GM23338 (cell line): ENCODE measurements at places on chromosomes 4 and X. TPM values are rescaled to one million over a fixed set of nuclear protein-coding genes. Genes with fewer than 3 reads are reported as not detected.

DNA sequence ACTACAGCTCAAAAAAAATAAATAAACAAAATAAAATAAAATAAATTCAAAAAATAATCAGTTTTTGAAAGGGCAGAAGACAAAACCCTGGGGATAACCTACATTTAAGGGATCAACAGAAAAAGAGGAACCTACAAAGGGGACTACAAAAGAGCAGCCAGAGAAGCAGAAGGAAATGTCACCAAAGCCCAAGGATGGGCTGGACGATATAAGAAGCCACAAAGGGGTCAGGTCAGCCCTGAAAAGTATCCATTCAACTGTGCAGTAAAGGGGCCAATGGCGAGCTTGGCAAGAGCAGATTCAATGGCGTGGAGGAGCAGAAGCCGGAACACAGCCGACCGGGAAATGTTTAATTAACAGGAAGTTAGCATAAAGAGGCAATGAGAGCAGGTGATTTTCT, 16.9 kb downstream of the ACOT9 start:
- no peak overlapping the region for H3K4me3 ChIP-seq
- H3K27ac ChIP-seq = no peak overlapping the region
- H3K27me3 ChIP-seq = no peaks in the 10 kb centered on the region
- peaks cover 7% of the 10 kb centered on the region; the same call in 1 of the 2 replicates for H3K36me3 ChIP-seq
- no peaks in the 10 kb centered on the region for H3K4me1 ChIP-seq

DNA sequence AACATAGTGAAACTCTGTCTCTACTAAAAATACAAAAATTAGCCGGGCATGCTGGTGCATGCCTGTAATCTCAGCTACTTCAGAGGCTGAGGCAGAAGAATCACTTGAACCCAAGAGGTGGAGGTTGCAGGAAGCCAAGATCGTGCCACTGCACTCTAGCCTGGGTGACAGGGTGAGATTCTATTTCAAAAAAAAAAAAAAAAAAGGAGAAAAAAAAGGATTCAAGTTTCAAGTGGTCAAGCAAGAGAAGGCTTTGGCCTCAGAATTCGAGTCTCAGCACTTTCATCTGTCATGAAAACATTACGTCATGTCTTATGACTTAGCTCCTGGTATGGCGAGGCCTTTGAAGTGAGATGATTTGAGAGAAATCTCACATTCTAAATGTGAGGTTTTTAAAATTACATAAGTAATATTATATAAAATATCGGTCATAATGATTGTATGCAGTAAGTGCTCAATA, 21.2 kb upstream of the DHRSX start:
- no peak for DNase-seq
- H3K27ac ChIP-seq = no peak overlapping the region
- peaks cover 4% of the 10 kb centered on the region for H3K4me1 ChIP-seq
- H3K27me3 ChIP-seq = no peaks in the 10 kb centered on the region
- H3K4me3 ChIP-seq = no peak overlapping the region

- H3K27me3 ChIP-seq = no peaks in the 10 kb centered on the region
- no peaks in the 10 kb centered on the region for H3K36me3 ChIP-seq
- H3K4me1 ChIP-seq = no peaks in the 10 kb centered on the region
Observed at GRCh38 chr4:165192500-165192898, 14.9 kb upstream of the KLHL2 start.

- H3K4me3 ChIP-seq = no peak overlapping the region
- no peak overlapping the region for H3K27ac ChIP-seq
- no peak for DNase-seq
- H3K36me3 ChIP-seq = no peaks in the 10 kb centered on the region
- no peaks in the 10 kb centered on the region for H3K27me3 ChIP-seq
Observed at GRCh38 chrX:826448-826847, 195.9 kb downstream of the SHOX start.

- H3K36me3 ChIP-seq = no peaks in the 10 kb centered on the region
- no peak for DNase-seq
- no peak overlapping the region for H3K27ac ChIP-seq
- H3K4me3 ChIP-seq = no peak overlapping the region
- no peaks in the 10 kb centered on the region for H3K27me3 ChIP-seq
- peaks cover 21% of the 10 kb centered on the region for H3K4me1 ChIP-seq
Observed at GRCh38 chr4:40960941-40961340, 211.2 kb downstream of the NSUN7 start.

DNA sequence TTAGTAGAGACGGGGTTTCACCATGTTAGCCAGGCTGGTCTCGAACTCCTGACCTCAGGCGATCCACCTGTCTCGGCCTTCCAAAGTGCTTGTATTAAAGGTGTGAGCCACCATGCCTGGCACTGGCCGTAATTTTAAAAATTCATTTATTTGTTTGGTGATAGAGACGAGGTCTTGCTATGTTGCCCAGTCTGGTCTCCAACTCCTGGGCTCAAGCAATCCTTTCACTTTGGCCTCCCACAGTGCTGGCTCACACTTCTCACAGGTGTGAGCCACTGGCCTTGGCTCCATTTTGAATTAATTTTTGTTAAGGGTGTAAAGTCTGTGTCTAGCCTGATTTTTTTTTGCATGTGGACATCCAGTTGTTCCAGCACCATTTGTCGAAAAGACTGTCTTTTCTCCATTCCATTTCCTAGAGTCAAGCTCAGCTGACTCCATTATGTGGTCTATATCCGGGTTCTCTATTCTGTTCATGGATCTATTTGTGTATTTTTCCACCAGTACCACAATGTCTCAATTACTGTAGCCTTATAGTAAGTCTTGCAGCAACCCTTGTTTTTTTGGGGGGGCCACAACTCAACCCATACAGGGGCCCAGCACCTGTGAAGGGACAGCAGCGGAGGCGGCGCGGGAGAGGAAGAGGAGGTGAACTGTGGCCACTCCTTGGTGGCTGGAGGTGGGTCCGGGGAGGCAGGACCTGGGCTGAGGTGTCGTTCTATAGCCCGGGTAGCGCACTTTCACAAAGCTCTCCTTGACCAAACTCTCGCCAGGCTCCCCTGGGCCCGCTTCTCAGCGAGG, 1.5 kb upstream of the NSD2 start:
- H3K27ac ChIP-seq = 0 out of 2 replicates have a peak overlapping the region, but pooled peaks have one; percentile 50
- peak overlapping the region; percentile 57 for H3K4me3 ChIP-seq
- no peak for DNase-seq
- H3K36me3 ChIP-seq = no peaks in the 10 kb centered on the region

DNA sequence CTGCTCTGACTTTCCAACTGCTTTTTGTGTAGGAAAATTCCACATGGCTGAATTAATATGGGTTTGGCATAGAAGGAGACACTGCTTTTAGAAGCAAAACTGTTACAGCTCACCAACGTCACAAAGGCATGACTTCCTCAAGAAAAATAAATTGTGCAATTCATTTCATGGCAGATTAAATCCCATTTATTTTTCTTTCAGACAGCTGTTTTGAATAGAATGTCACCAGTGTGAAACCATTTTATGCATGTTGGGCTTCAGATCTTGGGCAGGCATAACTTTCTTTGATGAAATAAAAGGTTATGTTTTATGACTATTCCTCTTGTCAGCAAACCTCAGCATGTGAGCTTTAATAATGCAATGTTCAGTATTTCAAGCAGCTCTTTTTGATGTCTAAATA, 542.8 kb downstream of the GALNTL6 start:
- H3K27ac ChIP-seq = no peak overlapping the region
- H3K4me3 ChIP-seq = no peak overlapping the region
- H3K36me3 ChIP-seq = no peaks in the 10 kb centered on the region

GRCh38 chr4:119315036-119315435, 6.9 kb downstream of the FABP2 start:
- H3K36me3 ChIP-seq = no peaks in the 10 kb centered on the region
- H3K27me3 ChIP-seq = no peaks in the 10 kb centered on the region
- no peak overlapping the region for H3K27ac ChIP-seq
- H3K4me1 ChIP-seq = 0 out of 2 replicates have a peak, but pooled peaks cover 5% of the 10 kb centered on the region
- no peak for DNase-seq
- H3K4me3 ChIP-seq = no peak overlapping the region

- no peaks in the 10 kb centered on the region for H3K36me3 ChIP-seq
- DNase-seq = no peak
- H3K4me3 ChIP-seq = no peak overlapping the region
- no peak overlapping the region for H3K27ac ChIP-seq
- no peaks in the 10 kb centered on the region for H3K4me1 ChIP-seq
- no peaks in the 10 kb centered on the region for H3K27me3 ChIP-seq
Observed at GRCh38 chrX:8848441-8848840, 47.3 kb upstream of the FAM9A start.

- DNase-seq = peak; percentile 50
- no peak overlapping the region for H3K4me3 ChIP-seq
- H3K4me1 ChIP-seq = no peaks in the 10 kb centered on the region
- H3K27ac ChIP-seq = no peak overlapping the region
Observed at GRCh38 chrX:108020631-108021030, 24.2 kb upstream of the VSIG1 start.

GRCh38 chrX:153564047-153564606, 34.8 kb downstream of the CCNQ start:
- no peaks in the 10 kb centered on the region for H3K36me3 ChIP-seq
- DNase-seq = no peak
- no peaks in the 10 kb centered on the region for H3K4me1 ChIP-seq
- H3K4me3 ChIP-seq = no peak overlapping the region

DNA sequence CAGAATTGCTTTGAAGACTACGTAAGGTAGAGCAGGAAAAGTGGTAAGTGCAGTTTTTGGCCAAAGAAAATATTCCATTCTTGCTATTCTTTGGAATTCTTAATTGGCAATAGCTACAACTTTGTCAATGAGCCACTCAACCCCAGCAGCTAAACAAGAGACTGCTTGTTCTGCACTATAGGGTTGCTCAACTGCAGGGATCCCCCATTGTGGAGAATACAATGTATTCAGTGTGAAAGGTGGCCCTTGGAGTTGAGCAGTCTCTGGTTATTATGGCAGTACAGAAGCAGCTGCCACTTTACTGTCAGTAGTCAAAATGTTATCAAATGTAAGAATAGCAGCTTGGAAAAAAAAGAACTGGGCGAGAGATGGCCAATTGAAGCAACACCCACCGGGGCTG, 808.7 kb downstream of the CENPC start:
- H3K27me3 ChIP-seq = no peaks in the 10 kb centered on the region
- no peak overlapping the region for H3K4me3 ChIP-seq
- H3K4me1 ChIP-seq = no peaks in the 10 kb centered on the region
- no peak for DNase-seq
- no peaks in the 10 kb centered on the region for H3K36me3 ChIP-seq

DNA sequence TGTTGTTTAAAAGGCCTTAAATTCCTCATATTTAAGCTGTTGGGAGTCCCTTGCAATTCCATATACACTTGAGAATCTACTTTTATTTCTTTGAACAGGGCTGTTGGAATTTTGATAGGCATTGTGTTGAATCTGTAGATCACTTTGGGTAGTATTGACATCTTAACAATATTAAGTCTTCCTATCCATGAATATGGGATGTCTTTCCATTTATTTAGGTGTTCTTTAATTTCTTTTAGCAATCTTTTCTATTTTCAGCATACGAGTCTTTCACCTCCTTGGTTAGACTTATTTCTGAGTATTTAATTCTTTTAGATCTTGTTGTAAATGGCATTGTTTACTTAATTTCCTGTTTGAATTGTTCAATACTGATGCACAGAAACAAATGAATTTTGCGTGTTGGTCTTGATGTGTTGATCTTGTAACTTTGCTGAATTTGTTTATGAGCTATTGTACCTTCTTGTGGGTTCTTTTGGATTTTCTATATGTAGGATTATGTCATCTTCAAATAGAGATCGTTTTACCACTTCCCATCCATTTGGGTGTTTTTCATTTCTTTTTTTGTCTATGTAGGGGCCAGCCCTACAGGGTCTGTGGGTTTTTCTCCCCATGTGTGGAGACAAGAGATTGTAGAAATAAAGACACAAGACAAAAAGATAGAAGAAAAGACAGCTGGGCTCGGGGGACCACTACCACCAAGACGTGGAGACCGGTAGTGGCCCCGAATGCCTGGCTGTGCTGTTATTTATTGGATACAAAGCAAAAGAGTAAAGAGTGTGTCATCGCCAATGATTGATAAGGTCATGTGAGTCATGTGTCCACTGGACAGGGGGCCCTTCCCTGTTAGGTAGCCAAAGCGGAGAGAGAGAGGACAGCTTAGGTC, 18.2 kb upstream of the CTBP1 start:
- no peaks in the 10 kb centered on the region; the same call in 1 of the 2 replicates for H3K36me3 ChIP-seq
- H3K27me3 ChIP-seq = no peaks in the 10 kb centered on the region
- H3K4me3 ChIP-seq = no peak overlapping the region

DNA sequence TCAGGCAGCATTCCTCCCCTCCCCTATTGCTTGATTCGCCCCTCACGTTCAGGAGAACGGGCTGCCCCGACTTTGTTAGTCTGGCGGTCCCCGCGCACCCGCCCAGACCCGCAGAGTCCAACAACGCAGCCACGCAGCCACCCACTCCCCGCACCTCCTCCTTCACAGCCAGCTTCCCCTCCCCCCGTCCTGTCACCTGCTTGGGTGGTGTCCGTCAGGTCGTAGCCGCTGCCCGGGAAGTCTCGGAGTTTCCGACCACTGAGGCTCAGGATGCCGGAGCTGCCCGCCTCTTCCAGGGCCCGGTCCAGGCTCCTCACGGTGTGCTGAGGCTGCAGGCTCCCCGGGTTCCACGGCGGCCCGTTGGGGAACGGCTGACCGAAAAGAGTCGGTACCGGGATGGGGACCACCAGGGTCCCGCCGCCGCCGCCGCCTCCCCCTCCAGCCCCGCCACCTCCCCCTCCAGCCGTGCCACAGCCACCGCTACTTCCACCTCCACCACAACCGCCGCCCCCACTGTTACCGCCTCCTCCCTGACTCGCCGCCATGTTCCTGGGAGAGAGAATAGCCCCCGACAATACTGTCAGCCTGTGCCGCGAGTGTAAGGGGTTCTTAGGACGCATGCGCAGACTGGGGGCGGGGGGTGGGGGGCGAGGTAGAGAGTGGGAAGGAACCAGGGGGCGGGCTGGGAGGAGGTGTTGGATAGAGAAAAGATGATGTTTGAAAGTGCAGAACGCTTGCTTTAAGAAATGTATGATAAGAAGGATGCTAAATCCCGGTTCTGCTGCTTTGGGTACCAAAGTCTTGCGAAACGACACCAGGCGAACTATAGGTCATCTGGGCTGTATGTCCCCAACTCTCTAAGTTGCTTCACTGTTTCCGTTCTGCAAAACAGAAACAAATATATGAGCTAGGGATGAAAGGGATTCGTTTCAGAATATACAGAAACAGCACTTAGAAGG, at the start of gene LRCH2:
Gene LRCH2 (minus strand): TSS at position 600 of the 959 bp plus-strand sequence. CDS start 55 bp downstream, at position 545.
- H3K27me3 ChIP-seq = no peaks in the 10 kb centered on the region
- H3K27ac ChIP-seq = no peak within 1 kb of the TSS
- H3K4me3 ChIP-seq = peak within 1 kb of the TSS; percentile 63
- H3K4me1 ChIP-seq = no peaks in the 10 kb centered on the region; the same call in 1 of the 2 replicates
- no peaks in the 10 kb centered on the region for H3K36me3 ChIP-seq
- peak; percentile 55 for DNase-seq

The BMPR1B gene
- 1.0 and 1.6 TPM in 2 replicates for total RNA-seq

The SERPINA7 gene
- total RNA-seq = not detected in 2 replicates

The TLR6 gene
- total RNA-seq = 0.14 TPM in 1 of 2 replicates, not detected in the other

The KLB gene
- total RNA-seq = 0.03 TPM in 1 of 2 replicates, not detected in the other

The SPANXD gene
- total RNA-seq = not detected in 2 replicates

The PTCHD1 gene
- total RNA-seq = 1.5 and 1.9 TPM in 2 replicates

The SYTL4 gene
- total RNA-seq = 0.28 TPM in 1 of 2 replicates, not detected in the other

The PLXNB3 gene
- 3.2 and 4.1 TPM in 2 replicates for total RNA-seq

The PORCN gene
- 14.1 and 28.5 TPM in 2 replicates for total RNA-seq

The WNK3 gene
- 27.4 and 27.6 TPM in 2 replicates for total RNA-seq

The SLC2A9 gene
- total RNA-seq = 0.21 TPM in 1 of 2 replicates, not detected in the other
